ENCODE measurements at places on chromosomes 1 and 21.

GRCh38 chr21:44379515-44379848 lies 26.1 kb downstream of the TRPM2 start:
- H3K4me3 ChIP-seq, result no peak overlapping the region
- no peaks in the 10 kb centered on the region for H3K36me3 ChIP-seq
- H3K4me1 ChIP-seq, result no peaks in the 10 kb centered on the region
- H3K27me3 ChIP-seq, result no peaks in the 10 kb centered on the region

DNA sequence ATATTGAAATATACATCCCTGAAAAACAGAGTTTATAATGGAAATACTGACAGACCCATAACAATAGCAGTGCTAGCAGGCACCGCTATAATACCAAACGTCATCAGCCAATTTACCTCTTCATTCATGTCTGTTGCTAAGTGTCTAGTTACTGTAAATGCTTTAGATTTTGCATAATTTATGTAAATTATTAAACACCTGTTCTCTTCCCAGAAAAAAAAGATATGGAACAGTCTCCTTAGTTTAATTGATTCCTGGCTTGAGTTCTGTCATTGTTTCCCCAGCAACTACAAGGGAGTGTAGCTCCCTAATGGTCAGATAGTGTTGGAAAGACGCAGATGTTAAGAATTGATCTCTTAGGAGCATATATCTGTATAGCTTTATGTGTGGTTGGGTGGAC lies 817.9 kb upstream of the ADGRL2 start:
- DNase-seq, result no peak
- H3K36me3 ChIP-seq, result no peaks in the 10 kb centered on the region
- no peak overlapping the region for H3K4me3 ChIP-seq
- no peaks in the 10 kb centered on the region for H3K27me3 ChIP-seq
- H3K4me1 ChIP-seq, result no peaks in the 10 kb centered on the region
- H3K27ac ChIP-seq, result no peak overlapping the region

DNA sequence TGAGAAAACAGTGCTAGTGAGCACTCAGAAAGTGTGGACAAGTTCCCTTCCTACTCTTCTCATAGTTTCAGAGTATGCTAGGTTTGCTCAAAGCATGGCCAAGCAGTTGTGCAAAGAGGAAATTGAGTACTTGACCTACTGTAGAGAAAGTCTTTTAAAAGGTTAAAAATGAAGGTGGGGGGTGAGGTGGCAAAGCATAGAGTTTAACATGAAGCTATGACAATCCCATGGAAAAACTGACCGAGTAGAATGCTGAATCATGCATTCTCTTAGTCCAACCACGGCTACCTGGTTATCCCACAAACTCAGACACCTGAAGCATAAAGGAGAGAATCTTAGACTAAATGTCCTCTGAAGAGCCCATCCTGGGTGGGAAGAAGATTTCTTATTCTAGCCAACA lies 79.9 kb downstream of the PTPN14 start:
- peak overlapping the region; percentile 4 for H3K27ac ChIP-seq
- H3K36me3 ChIP-seq, result no peaks in the 10 kb centered on the region
- H3K4me1 ChIP-seq, result peaks cover 12% of the 10 kb centered on the region

DNA sequence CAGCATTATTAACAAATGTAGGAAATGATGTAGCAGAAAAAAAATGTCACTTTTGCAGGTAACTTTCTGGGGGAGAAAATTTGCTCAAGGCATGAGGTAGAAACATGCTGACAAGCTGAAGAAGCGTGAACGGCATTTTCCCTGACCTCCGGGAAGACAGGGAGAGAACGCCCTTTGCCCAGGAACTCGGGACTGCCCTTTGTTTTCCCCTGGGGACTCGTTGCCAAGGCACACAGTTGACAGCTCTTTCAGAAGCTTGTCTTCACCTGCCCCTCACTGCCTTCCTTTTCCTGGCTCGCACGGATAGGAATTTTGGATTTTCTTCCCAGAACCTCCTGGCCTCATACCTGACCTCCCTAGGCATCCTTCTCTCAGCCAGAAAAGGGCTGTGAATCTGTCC lies 52.7 kb upstream of the COA6 start:
- H3K4me3 ChIP-seq, result no peak overlapping the region
- H3K27me3 ChIP-seq, result no peaks in the 10 kb centered on the region
- no peaks in the 10 kb centered on the region for H3K4me1 ChIP-seq
- no peaks in the 10 kb centered on the region for H3K36me3 ChIP-seq

- H3K36me3 ChIP-seq, result no peaks in the 10 kb centered on the region
- H3K27me3 ChIP-seq, result no peaks in the 10 kb centered on the region
- H3K4me1 ChIP-seq, result no peaks in the 10 kb centered on the region
- H3K27ac ChIP-seq, result no peak overlapping the region
- H3K4me3 ChIP-seq, result no peak overlapping the region
- no peak for DNase-seq
Observed at GRCh38 chr21:40754466-40754865, 92.5 kb downstream of the DSCAM start.

GRCh38 chr1:223508796-223509195 lies 115.6 kb downstream of the CCDC185 start:
- no peaks in the 10 kb centered on the region for H3K36me3 ChIP-seq
- no peaks in the 10 kb centered on the region for H3K27me3 ChIP-seq
- H3K4me3 ChIP-seq, result no peak overlapping the region
- no peak for DNase-seq
- H3K4me1 ChIP-seq, result peaks cover 5% of the 10 kb centered on the region
- H3K27ac ChIP-seq, result no peak overlapping the region

GRCh38 chr1:78040484-78041089 lies 5.2 kb upstream of the GIPC2 start:
- H3K27me3 ChIP-seq, result no peaks in the 10 kb centered on the region
- DNase-seq, result no peak
- no peak overlapping the region for H3K4me3 ChIP-seq
- no peaks in the 10 kb centered on the region for H3K4me1 ChIP-seq
- H3K36me3 ChIP-seq, result no peaks in the 10 kb centered on the region
